Mammary epithelial cell (primary cell): ENCODE measurements at places on chromosomes 3 and 15. TPM values are rescaled to one million over a fixed set of nuclear protein-coding genes. Genes with fewer than 3 reads are reported as not detected.

Gene SLC30A4
- polyA plus RNA-seq = 3.1 TPM

Gene KCNMB3
- 0.67 TPM for polyA plus RNA-seq

Gene TRH
- polyA plus RNA-seq = not detected

Gene SLC9C1
- polyA plus RNA-seq = not detected

Gene RGMA
- polyA plus RNA-seq = 0.14 TPM

Gene NOX5
- 2.6 TPM for polyA plus RNA-seq

Gene BCL6
- polyA plus RNA-seq = 3.9 TPM

Gene TAGLN3
- 16.4 TPM for polyA plus RNA-seq

Gene AADAC
- not detected for polyA plus RNA-seq

Gene CAMK2N2
- polyA plus RNA-seq = 0.92 TPM

Gene GPR149
- polyA plus RNA-seq = not detected

DNA sequence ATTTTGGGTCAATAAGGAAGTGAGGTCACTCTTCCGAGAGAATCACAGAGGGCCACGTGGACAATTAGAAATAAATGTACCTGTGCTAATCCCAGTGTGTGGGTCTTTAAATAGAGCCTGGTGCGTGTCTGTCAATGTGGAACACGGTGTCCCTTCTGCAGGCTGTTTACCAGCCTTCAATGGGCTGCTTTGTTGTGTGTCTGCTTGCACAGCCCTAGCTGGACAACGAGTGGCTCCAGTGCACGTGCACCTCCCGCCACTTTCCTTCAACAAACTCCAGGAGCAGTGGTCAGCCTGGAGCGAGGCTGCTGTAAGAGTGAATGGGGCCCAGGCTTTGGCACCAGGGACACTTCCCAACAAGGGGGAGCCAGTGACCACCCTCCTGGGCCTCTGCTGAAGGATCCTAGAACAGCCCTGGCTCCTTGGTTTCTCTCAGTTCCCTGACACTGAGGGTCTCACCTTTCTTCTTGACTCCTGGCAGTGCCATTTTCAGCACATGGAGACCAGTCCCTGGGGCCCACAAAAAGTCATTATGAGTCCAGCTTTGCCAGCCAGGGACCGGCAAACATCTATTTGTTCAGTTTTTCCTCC is 76.1 kb downstream of the ISG20 start:
- no peak for DNase-seq

DNA sequence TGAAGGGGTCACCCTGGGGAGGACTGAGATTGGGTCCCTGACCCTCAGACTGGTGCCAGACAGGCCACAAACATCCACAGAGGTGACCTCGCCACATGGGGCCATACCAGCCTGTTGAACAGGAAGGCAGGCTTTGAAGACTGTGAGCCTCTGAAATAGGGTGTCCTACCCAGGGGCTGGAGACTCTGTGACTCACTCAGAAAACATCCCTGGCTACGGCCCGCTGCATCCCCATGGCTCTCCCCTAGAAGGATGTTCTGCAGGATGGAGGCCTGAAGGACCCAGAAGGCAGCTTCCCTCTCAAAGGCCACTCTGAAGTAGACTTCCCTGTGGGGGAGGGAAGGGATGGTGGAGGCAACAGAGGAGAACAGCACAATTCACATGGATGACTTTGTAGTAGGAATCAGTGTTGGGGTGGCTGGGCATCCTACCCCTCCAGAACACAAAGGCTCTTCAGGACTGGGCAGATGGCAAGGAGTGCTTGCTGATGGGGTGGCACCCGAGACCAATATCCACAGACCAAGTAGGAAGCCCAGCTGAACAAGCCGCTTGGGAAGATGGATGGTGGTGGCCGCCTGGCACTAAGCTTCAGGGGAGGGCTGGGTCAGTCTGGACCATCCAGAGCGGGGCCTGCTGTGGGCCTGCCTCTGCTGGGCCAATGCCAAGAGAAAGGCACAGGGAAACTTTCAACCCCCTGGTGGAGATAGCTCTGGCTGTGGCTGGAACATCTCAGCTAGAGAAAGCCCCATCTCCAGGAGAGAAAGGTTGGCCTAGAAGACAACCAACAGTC is 37.6 kb upstream of the DUSP7 start:
- DNase-seq = no peak

DNA sequence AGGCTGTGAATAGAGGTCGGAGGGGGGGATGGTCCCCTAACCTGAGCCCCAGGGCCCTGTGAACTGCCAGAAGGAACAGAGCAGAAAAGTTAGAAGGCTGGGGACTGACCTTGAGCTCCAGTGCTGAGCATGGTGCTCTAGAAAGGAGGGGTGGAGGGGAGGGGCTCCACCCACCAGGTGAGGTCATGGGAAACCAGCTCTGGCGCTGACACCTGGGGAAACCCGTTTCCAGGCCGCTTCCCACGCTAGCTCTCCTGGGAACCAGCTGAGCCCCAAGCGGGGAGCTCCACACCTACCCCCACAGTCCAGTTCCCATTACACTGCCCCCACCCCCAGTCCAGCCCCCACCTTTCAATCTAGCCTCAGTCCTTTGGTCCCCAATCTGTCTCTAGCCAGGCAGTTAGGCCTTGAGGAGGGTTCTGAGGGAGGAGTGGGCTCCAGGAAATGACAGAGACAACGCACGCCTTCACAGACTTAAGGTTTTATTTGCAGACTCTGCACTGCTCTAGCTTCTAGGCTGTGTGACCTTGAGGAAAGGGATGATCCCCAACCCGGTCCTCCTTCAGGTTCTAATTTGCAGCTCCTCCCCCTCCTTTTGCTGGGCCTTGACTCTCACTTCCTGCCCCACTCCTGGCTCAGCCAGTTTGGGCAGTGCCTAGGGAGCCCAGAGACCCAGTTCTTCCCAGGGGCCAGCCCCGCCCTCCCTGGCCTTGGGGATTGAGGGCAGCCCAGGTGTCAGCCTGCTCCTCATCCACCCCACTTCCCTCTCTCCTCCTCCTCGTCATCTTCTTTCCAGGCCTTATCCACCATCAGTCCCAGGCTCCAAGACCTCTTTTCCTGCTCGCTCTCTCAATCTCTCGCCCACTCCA is 2.1 kb downstream of the RHOV start:
- DNase-seq = peak; percentile 86

DNA sequence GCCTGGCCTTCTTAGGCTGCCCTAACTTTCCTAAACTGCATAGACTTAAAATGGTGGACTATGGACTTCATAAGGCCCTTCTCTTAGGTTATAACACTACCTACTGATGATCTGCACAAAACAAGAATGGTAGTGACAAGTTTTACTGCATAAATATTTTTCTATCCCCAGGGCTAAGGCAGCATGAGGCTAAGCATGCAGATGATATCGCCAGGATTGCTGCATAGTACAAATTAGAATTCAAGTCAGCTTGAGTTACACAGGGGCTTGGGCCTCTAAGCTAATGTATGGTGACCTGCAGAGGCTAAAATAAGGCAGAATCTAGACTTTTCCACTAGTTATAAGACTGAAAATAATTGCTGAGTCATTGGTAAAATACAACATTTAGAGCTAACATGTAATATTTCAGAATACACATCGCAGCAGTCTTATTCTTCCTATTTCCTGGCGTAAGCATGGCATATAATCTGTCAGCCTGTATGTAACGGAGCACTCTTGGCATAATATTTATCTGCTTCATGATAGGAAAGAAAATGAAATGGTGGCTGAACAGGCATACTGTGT is 15.3 kb upstream of the RBMS3 start:
- no peak for DNase-seq

DNA sequence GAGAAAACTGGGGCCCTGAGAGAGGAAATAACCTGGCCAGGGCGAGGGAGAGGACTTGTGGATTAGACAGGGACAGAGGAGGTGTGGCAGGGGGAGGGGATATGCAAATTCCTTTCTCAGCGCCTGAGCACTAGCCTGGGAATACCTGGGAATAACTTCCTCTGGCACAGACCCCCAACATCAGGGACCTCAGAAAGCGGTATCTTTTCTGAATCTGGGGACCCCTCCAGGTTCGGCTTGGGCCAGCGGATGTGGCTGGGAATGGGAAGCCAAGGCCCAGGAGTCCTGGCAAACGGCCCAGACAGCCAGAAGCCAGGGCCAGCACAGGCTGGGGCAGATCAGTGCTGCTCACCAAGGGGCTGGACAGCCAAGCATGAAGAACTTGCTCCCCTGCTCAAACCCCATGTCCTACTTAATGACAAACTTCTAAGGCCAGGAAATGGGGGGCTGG is 9.2 kb upstream of the ACSBG1 start:
- DNase-seq = peak; percentile 57

DNA sequence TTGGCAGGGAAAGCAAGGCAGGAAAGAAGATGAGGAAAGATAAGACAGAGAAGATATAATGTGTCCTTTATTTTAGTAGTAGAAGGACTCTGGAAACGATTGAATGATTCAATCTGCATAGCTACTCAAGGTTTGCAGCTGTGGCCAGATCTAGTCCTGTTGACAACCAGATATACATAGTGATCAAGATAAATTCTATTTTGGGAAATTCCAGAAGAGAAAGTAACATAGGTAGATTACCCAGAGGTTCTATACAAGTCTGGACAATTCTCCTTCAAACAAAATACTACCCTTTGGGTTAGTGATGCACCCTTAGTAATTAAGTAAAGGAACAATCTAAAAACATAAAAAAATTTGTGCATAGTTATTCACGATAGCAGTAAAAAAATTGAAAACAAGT is 9.4 kb downstream of the TERC start:
- DNase-seq = peak; percentile 91

GRCh38 chr3:165491487-165491886 is 295.3 kb upstream of the SLITRK3 start:
- no peak for DNase-seq

DNA sequence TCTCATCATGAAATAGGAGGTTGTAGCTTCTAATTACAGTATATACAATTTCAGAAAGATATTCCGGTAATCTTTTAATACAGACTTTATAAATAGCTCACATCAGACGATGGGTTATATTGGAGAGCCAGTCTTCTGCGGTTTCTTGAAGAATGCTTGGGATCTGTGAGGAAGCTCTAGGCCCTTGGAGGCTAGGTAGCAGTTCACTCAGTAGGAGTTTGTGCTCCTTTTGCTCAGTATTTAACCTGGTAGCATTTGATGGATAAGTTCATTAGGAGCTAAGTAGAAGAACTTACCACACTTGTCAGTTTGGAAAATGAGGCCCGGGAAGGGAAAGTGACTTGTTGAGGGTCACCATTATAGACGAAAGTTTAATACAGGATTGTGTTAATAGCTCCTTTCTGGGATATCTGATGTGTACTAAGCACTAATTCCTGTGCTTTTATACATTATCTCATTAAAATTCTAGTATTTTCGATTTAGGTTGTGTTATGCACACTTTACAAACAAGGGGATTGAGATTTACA is 2.8 kb downstream of the FNDC3B start:
- peak; percentile 39 for DNase-seq

- DNase-seq = no peak
Observed at GRCh38 chr3:151200586-151200985, 2.4 kb downstream of the GPR171 start.

- DNase-seq = peak; percentile 6
Observed at GRCh38 chr3:34260271-34261000, 462.0 kb downstream of the PDCD6IP start.

GRCh38 chr3:194161131-194162045 is 25.4 kb downstream of the HES1 start:
- peak; percentile 36 for DNase-seq

GRCh38 chr15:98728082-98728810 is 79.9 kb downstream of the IGF1R start:
- DNase-seq = no peak

- DNase-seq = no peak
Observed at GRCh38 chr15:40536501-40536900, 28.3 kb downstream of the CCDC32 start.

- DNase-seq = no peak
Observed at GRCh38 chr3:69082361-69082760, 2.2 kb upstream of the UBA3 start.

GRCh38 chr15:80492409-80492808 is 88.2 kb downstream of the ARNT2 start:
- DNase-seq = no peak

- DNase-seq = no peak
Observed at GRCh38 chr3:187110156-187110555, 29.1 kb downstream of the RPL39L start.

DNA sequence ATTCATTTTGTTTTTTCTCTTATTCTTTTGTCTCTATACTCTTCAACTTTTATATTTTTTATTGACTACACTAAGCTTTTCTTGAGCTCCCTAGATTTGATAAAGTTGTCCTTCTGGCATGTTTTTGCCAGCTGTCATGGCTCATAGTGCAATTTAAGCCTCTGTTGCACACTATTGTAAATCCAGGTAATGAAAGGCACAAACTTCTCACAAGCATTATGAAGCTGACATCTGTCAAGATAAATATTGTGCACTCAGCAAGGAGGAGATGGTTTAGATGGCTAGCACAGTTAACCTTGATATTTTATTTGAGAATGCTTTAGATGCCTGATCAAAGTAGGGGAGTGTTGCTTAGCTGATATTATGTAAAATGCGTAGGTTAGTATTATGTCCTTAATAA is 1280.9 kb downstream of the NSUN3 start:
- DNase-seq = no peak

GRCh38 chr3:124292329-124292728 is 300.4 kb upstream of the ROPN1 start:
- no peak for DNase-seq

GRCh38 chr3:69674752-69675151 is 64.5 kb upstream of the MITF start:
- no peak for DNase-seq

- no peak for DNase-seq
Observed at GRCh38 chr15:89672221-89673164, 6.7 kb downstream of the PLIN1 start.

DNA sequence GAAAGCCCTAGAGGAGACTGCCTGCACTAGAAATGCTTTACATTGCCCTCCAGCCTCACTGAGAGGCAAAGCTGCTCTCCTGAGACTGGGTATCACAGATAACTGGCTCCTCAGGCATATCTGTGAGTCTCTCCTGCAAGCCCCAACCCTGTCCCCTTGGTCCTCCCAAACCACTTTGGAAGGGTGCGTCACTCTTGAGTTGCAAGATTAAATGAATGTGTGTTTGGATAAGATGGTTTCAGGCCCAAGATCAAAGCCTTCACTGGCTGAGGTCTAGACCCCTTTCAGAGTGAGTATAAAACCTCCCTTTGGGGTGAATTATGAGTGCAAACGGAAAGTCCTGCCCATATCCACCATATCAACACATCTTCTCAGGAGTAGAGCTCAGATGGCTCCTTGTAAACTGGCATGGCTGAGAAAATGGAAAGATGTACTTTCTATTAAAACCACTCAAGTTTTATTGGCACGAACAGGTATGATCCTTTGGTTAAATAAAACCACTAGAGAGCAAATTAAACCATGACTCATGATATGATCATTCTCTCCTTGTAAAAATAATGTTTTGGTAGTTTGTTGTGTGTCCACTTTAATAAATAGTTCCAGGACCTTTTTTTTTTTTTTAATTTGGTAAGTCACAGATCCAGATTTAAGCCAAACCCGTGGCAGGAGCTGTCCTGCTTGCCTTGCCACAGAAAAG is 164.0 kb downstream of the CHST2 start:
- peak; percentile 74 for DNase-seq
